Stimulated activated CD4-positive, alpha-beta T cell treated with anti-CD3 and anti-CD28 coated beads, Interleukin-1b, Interleukin-23, amount 100 ng/mL, for 24 hours (primary cell): ENCODE measurements at places on chromosomes 5 and 9.

DNA sequence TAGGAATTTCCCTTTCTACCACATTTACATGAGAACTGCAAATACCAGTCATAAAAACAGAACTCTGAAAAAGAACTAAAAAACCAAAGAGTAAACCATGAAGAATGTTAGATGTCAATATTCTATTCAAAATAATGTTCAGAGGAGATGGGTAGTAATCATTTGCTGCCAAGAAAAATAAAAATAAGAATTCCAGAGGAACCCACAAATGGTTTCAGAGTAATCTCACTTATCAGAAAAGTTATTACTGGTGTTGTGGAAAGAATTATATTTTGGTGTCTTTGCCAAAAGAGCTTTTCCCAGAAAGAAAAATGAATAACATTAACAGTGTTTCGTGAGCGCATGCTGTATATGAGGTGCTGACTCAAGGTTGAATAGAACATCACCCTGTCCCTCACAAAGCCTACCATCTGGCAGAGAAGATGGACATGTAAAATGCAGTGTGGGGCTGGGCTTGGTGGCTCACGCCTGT lies 35.6 kb downstream of the GPR21 start:
- no peak for DNase-seq

GRCh38 chr9:87116492-87116891 lies 169.2 kb upstream of the GAS1 start:
- DNase-seq, result no peak

DNA sequence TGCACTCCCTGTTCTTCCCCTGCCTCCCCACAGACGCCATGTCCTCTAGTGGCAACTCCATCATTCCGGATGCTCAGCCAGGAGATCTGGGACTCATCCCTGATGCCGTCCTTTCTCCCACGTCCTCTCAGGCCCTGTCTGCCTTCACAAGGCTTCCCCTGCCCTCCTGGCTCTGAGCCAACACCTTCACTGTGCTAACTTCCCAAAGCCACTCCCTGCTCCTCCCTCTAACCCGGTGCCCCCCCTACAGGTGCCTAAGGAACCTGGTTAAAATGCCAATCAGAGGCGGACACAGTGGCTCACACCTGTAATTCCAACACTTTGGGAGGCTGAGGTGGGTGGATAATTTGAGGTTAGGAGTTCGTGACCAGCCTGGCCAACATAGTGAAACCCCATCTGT lies 67.6 kb downstream of the LMX1B start:
- DNase-seq, result no peak

DNA sequence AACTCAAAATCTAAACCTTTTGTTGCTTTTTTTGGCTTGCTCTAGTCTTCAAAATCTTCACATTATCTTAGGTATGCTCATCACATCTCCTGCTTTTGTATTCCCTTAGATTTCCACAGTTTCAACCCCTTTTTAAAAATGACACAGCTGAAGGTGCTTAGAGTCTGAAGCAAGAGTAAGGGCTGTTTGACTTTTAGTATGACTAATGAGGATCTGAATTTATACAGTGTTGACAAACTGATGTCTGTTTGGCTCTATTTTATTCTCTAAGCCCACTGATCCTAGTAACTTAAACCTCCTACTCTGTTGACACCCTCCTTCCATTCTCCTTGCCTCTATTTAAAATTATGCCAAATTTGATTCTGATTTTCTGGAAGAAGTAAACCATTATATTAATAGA lies 200.1 kb downstream of the MCTP1 start:
- DNase-seq, result no peak

DNA sequence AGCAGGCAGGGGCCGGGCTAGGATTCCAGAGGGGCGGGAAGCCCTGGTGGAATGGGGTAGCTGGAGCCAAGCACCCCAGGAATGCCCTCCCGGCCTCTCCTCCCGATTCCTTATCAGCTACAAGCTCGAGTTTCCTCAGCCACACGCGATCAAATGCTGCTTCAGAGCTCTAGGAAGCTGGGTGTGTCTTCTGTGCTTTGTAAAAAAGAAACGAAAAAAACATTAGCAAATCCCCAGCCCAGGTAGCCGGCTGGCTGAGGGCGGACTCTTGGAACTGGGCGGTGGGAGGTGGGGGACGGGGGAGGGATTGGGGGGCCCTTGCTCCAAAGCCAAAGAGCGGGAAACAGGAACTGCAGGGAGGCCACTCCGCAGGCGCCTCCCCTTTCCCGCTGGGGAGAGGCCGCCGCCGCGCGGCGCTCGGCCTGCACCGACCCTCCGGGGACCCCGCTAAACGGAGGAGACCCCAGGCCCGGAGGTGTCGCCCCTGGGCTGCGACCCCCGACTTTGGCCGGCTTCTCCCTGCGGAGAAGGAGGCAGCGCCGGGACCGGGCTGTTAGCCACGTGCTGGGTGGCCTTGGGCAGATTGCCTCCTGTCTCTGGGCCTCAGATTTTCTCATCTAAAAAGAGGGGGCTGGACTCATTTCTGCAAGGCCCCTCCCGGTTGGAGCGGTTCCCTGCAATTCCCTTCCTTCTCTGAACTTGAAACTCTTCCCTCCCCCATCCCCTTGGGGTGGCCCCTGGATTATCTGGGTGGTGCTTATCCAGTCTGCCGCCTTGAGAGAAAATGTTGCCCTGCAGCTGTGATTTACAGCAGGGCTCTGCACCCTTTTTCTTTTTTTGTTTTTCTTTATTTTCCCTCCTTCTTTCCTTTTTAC lies 40.9 kb upstream of the FABP6 start:
- DNase-seq, result no peak

DNA sequence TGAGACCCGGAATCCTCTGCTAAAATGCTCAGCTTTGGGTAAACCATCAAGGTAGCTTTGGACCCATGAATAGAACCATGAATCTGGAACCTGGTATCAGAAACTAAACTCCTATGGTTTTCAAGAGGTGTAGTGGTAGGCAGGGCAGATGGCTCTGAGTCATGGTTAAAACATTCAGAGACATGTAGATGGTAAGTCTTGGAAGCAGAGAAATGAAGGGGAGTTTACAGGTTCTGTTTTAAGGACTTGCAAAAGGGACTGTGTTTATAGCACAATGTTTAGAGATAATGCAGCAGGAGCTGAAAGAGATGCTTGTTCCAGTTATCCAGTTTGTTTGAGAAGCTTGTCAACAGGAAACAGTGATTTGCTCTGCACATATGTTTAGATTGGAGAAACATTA lies 36.0 kb upstream of the FBN2 start:
- no peak for DNase-seq

GRCh38 chr9:108552459-108553040 lies 303.2 kb downstream of the ACTL7B start:
- DNase-seq, result no peak

- DNase-seq, result no peak
Observed at GRCh38 chr5:56414066-56414465, 180.9 kb upstream of the ANKRD55 start.

DNA sequence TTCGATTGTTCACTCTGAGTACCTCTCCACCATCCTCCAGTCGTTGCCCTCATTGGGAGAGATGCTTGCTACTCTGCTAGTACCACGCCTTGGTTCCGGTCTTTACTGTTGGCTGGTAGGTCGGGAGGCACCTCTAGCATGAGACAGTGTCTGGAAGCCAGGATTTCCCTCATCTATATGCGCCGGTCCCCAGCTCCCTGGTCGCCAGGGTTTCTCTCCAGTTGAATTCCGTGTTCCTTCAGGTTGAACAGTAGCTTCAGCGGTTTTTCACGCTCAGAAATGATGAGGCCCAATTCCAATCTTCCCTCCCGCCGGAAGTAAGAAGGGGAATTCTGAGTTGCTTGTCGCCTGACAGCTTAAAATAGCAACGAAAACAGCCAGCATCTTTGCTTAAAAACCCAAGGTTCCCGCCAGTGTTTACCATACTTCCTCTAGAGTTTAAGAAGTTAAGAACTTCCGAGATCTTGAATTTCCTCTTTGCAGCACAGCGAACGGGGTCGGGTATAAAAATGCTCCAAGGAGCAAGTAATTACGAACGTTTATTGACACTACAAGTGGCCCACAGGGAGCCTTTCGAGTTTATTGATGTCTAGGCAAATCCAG lies 1.3 kb upstream of the ST8SIA4 start:
- DNase-seq, result no peak

DNA sequence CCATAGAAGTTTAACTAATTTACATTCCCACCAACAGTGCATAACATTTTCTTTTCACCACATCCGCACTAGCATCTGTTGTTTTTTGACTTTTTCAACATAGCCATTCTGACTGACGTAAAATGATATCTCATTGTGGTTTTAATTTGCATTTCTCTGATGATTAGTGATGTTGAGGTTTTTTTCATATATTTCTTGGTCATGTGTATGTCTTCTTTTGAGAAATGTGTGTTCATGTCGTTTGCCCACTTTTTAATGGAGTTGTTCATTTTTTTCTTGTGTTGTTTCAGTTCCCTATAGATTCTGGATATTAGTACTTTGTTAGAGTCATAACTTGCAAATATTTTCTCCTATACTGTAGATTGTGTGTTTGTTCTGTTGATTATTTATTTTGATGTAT lies 163.4 kb downstream of the FER start:
- no peak for DNase-seq

DNA sequence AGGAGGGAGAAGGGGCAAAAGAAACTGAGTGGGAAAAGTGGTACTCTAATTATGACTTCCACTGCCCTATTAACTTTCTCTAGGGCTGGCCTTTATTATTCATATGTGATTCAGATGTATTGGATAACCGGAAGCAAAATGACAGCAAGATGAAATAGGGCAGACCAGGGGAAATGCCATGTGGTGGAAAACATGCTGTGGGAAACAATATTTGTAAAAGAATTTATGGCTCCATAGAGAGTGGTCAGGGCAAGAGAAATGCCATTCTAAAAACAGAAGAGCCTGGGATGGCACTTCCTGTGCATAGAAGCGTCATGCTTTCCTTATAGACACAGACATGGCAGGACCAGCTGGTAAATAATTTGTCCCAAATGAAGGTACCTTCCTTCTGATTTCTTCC lies 67.7 kb downstream of the MEGF10 start:
- no peak for DNase-seq

GRCh38 chr9:137053944-137054931 lies at the start of gene ENTPD2:
Gene ENTPD2 (minus strand): TSS chr9:137054061. CDS start chr9:137053997, 64 bp downstream.
- DNase-seq, result no peak

DNA sequence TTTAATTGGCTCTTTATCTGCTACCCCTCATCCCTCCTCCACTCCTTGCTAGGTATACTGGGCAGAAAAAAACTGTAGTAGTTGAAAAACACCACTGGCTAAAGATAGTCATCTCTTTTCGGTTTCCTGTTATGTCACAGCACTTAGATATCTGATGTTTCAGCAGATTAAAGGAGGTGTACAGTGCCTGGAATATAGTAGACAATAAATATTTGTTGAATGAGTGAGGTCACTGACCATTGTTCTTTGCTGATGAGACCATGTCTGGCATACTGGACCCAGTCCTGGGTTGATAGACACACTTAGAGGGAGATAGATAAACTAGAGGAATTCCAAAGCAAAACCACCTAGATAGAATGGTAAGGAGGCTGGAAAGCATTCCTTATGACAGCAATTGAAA lies 3.2 kb downstream of the GRPEL2 start:
- DNase-seq, result no peak

DNA sequence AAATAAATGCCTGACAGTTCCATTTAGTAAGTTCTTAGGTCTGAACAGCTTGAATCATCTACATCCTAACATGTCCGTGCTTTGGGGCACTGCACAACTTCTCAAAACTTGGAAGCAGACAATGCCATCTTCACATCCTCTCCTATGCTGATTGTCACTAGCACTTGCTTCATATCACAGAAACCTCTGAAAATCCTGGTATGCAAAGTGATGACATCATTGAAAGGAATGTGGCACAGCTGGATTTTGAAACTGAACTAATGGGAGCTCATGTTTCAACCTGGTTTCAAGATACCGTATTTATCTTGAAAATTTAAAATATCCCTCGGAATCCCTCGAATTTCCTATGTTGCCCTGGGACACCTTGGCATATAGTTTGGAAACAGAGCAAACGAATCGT lies 490.2 kb upstream of the DAP start:
- no peak for DNase-seq
